ENCODE measurements at places on chromosomes 5 and 9.

- DNase-seq = peak; percentile 75
Observed at GRCh38 chr9:6106711-6107339, 91.4 kb upstream of the RANBP6 start.

DNA sequence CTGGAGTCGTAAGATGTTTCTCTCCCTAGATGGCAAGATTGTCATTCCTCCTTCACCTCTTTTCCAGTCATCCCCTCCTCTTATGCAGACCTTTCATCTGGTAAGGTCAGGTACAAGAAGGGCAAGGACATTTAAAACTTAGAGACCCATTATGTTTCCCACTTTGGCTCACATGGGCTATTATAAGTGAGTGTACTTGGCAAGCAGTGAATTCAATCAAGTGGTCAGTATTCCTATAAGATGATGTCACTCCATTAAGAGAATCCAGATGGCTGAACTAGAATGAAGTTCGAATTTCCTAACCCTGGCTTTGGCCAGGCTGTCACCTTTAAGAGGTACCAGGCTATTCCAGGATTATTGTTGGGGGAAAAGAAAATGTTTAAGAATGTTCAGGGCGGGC lies 32.2 kb downstream of the ZNF131 start:
- DNase-seq = no peak

- DNase-seq = no peak
Observed at GRCh38 chr9:28410411-28410810, 837.1 kb upstream of the C9orf72 start.

DNA sequence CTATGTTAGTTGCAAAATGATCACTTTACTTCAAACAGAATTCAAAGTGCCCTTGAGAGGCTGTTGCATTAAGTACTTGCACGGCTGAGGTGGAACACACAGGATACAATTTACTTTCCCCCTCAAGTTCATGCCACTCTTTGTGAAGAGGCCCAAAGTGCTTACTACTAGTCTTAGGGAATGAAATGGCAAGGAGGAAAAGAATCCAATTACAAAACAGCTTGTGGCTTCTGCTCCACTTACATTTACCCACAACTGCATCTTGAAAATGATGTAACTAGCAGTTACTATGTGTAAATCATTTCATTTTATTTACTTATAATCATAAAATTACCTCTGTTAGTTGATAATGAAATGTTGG lies 14.6 kb downstream of the FOXD1 start:
- no peak for DNase-seq

DNA sequence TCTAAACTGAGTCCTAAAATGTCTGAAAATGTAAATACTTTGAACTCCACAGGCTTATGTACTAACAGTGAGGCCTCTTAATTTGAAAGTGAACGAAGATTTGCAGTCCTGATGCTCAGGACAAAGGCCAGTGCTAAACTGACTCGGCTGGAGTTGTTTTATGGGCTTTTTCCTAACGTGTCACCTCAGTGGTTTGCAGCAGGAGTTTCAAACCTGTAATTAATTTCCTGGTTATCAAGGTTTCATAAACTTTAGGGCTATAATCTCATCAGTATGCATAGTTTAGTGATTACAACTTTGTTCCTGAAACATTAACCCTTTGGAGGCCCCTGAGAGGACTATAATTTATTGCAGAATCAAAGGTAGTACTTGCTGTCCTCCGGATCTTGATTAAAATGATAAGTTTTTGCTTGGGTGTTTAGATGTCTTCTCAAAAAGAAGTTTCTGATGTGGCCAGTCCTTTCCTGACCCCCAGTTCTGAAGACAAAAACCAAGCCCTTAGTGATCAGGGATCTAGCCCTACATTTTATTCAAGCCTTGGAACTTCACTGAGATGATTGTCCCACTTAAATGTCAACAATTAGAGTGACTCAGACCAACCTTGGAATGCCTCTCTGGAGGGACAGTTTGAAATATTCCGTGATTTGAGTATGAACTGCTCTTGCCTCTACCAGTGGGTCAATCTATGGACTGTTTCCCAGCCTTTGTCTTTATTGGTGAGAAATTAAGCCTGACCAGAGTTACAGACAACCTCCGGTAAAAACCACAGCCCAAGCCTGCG lies 11.1 kb upstream of the S100Z start:
- no peak for DNase-seq

DNA sequence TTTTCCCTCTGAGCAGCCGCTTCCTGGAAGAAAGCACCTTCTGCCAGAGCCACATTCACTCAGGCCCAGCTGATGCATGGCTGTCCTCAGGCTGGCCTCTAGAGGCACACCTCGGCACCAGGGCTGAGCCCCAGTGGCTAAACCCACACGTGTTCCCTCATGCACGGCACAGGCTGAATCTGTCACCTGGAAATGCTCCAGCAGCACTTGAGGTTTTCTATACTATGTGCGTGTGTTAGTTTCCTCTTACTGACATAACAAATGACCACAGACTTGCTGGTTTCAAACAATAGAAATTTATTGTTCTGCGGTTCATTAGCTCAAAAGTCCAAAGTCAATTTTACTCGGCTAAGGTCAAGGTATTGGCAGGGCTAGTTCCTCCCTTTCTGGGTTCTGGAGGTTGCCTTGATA lies 141.4 kb downstream of the LRRC70 start:
- peak; percentile 64 for DNase-seq

DNA sequence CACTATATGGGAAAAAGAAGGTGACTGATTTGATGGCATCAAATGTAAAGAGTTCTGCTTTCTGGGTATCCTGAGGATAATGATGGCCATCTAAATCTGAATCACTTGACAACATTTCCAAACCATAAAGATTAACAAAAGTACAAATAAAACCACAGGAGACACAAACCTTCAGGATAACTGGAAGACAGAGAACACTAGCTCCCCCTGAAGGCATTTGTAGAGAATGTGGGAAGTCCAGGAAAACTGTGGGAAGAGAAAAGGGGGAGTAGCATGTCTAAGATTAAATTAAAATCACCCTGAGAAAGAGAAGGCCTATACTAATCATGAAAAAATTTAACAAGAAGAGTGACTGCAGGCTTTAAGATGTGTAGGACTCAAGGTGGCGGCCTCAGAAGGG lies 116.2 kb downstream of the PRELID2 start:
- DNase-seq = peak; percentile 68

All from T47D (cell line).